ENCODE measurements at places on chromosomes 1 and 21.

GRCh38 chr1:166184897-166185296, 18.1 kb upstream of the FAM78B start:
- DNase-seq = no peak

GRCh38 chr1:219507437-219507836, 105.5 kb downstream of the ZC3H11B start:
- no peak for DNase-seq

GRCh38 chr1:42017259-42017658, 98.5 kb upstream of the HIVEP3 start:
- DNase-seq = no peak

GRCh38 chr1:36304970-36305914, 926 bp upstream of the SH3D21 start:
- DNase-seq = no peak

GRCh38 chr1:3003941-3004270, 17.4 kb upstream of the ACTRT2 start:
- no peak for DNase-seq

DNA sequence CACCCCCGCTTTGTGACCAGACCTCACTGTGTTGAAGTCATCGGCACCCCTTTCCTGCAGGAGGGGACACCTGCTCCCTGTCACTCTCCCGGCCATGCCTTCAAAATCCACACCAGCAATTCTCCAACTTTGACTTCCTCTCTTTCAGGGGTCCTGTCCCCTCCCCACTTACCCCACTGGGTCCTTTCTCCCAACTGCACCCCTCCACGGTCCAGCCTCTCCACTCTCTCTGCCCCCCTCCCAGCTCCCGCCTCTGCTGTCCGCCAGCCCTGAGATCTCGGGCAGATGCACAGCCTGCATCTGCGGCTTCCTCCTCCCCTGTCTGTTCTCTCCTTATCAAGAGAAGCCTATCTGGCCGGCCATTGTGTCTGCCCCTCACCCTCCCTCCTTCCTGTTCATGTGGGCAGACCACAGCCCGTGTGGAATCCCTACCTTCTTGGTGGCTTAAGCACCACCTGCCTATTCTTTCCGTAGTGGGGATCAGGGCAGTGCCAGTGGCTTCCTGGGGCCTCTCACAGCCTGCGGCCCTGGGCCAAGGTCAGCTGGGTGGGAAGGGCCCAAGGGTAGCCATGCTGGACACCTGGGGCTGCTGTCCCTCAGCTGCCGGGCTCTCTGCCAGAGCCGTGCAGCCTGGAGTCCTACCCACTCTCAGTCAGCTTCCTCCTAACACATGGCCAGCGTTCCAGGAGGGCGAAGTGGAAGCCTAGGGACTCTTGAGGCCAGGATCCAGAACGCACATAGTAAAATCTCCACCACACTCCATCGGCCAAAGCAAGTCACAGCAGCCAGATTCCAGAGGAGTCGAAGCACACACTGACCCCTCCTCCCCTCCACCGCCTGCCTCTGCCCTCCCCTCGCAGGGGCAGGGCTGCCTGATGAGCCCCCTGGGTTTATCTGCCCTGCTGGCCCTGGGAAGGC, 5.1 kb upstream of the HES4 start:
- DNase-seq = no peak

DNA sequence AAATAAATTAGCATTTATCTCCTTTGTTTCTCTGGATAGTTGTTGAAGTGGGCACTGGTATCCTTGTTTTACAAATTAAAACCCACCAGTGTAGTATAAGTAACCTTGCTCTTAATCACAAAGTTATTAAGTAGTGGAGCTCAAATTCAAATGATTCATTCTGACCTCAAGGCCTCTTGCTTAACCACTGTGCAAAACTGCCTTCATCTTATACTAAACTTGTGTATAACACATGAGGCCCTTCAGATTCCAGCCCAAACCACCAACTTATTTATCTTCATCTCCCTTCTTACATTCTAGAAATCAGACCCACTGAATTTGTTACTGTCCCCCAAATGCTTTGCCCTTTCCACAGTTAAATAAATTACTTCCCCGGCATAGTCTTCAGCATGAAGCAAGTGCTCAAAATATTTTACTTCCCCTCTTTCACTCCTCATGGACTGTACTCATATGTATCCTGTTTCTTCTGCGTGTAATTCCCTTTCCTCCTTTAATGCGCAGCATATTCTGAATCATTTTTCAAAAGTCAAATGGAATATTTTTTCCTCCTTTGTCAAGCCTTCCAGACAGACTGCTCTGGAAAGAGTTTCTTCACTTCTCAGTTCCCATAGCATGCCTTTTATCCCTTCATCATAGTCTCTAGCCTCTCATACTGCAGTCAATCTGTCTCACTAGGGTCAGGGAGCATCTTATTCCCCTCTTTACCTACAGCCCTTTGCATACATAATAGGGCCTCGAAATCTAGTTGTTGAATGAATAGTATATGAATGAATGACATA, 19.0 kb upstream of the DNASE2B start:
- DNase-seq = no peak

DNA sequence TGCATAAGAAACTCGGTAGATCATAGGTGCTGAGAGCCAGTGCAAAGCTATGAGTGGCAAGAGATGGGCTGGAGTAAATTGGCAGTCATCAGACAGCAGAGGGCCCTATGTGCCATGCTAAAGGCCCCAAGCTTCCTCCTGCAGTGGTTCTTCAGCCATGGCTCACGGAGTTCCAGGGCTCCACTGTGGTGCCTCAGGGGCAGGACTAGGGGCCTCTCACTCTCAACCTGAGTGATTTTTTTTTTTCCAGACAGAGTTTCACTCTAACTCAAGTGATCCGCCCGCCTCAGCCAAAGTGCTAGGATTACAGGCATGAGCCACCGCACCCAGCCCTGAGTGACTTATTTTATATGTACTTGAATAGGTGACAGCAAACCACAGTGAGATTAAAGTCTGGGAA, 10.4 kb upstream of the GJA8 start:
- no peak for DNase-seq

- DNase-seq = no peak
Observed at GRCh38 chr1:77830946-77831345, 51.5 kb downstream of the MIGA1 start.

All from substantia nigra (tissue), 51 donors.